Nephron progenitor cell (in vitro differentiated cells): ENCODE measurements at places on chromosomes 4 and X.

- H3K4me3 ChIP-seq, result no peak overlapping the region
- H3K27ac ChIP-seq, result no peak overlapping the region
- no peaks in the 10 kb centered on the region for H3K4me1 ChIP-seq
These were observed 23.5 kb upstream of the PRDM8 start for GRCh38 chr4:80173841-80174240.

DNA sequence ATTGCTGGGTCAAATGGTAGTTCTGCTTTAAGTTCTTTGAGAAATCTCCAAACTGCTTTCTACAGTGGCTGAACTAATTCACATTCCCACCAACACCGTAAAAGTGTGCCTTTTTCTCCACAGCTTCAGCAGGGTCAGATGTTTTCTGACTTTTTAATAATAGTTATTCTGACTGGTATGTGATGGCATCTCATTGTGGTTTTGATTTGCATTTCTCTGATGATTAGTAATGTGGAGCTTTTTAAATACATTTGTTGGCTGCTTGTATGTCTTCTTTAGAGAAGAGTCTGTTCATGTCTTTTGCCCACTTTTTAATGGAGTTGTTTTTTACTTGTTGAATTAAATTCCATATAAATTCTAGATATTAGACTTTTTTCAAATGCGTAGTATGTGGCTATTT, 257.5 kb upstream of the ANKRD50 start:
- no peak overlapping the region for H3K27ac ChIP-seq
- DNase-seq, result no peak
- H3K27me3 ChIP-seq, result peaks cover 4% of the 10 kb centered on the region
- peaks cover 24% of the 10 kb centered on the region for H3K4me1 ChIP-seq

DNA sequence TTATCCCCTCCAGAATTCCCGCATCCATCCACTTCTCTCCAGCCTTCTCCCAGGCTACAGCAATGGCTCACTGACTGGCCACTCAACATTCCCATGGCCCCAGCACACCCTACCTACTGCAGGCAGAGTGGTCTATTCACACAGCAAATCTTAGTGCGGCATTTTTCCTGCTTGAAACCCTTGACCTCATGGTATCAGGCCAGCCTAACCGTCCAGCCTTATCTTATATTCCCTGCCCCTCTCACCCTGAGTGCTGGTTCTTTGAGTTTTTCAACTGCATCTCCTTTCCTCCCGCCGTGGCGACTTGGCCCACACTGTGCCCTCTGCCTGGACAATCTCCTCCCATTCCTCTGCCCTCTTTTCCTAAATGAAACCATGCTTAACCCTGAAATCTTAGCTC, 10.0 kb upstream of the S100G start:
- H3K4me3 ChIP-seq, result no peak overlapping the region
- H3K36me3 ChIP-seq, result peaks cover 86% of the 10 kb centered on the region
- H3K27me3 ChIP-seq, result no peaks in the 10 kb centered on the region
- H3K4me1 ChIP-seq, result no peaks in the 10 kb centered on the region

DNA sequence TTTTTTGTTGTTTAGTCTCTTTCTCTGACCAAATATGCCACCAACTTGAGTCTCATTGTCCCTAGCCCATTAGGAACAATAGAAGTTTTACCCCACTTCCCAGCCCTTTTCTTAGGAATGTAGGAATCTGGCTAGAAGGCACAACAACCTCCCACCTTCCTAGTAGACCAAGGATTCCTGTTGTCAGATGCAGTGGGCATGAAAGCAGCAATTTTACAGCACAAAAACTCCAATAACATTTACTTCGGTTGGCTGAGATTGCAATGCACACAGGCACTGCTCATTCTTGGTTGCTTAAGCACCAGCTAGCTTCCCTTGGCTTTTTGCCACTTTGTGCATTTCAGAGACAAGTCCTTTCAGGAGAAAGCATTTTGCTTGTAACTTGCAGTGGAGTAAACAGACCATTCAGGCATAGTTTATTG, 312.8 kb downstream of the TENM3 start:
- H3K27ac ChIP-seq, result no peak overlapping the region
- DNase-seq, result no peak
- peaks cover 4% of the 10 kb centered on the region for H3K36me3 ChIP-seq
- H3K4me1 ChIP-seq, result peaks cover 56% of the 10 kb centered on the region
- no peak overlapping the region for H3K4me3 ChIP-seq
- H3K27me3 ChIP-seq, result no peaks in the 10 kb centered on the region

GRCh38 chr4:72677886-72678285, 108.9 kb upstream of the ADAMTS3 start:
- H3K4me3 ChIP-seq, result no peak overlapping the region
- H3K4me1 ChIP-seq, result no peaks in the 10 kb centered on the region
